Activated naive CD4-positive, alpha-beta T cell treated with Interleukin-2 at 50 U/mL for 16 hours (primary cell): ENCODE measurements at places on chromosomes 1 and 21.

GRCh38 chr21:33430858-33431257 lies 27.6 kb downstream of the IFNGR2 start:
- no peak for DNase-seq

DNA sequence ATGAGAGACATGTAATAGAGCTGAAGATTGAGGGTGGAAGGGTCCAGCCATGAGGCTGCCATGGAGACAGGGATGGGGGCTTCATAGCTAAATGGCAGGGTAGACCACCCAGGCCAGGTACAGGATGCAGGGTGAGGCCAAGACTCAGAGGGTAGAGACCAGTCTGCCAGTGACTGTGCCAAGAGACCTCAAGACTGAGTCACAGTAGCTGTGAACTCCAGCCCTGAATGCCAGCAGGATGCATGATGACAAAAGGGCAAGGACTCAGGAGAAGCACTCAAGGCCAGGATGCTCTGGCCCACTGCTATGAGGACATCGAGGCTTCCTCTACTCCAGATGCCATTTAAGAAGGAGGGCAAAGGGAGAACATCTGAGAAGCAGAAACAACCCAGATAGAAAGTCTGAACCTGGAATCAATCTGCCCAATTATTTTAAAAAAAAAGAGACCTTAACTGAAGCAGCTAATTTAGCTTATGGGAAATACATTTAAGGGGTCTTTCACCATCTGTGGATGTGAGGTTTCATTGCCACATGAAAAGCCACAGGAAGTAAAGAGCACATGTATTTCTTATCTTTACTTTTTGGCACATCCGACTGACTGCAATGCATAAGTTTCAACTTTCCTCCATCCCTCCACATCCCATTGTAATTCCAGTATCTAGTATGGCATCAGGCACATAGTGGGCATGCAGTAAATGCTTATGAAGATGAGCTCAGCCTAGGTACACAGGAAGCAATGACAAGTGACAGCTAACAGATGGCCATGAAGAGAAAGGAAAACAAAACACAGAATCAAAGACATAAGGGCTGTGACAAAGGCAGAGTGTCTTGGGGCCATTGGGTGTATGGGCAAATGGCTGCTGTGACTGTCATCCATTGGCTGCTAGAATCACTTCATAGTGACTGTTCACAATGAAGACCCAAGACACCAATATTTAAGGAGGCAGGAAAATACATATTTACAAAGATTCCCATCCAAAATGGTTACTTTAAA lies 40.2 kb downstream of the SUSD4 start:
- no peak for DNase-seq

- DNase-seq: no peak
These were observed 64.0 kb downstream of the PRRX1 start for GRCh38 chr1:170727963-170728362.

DNA sequence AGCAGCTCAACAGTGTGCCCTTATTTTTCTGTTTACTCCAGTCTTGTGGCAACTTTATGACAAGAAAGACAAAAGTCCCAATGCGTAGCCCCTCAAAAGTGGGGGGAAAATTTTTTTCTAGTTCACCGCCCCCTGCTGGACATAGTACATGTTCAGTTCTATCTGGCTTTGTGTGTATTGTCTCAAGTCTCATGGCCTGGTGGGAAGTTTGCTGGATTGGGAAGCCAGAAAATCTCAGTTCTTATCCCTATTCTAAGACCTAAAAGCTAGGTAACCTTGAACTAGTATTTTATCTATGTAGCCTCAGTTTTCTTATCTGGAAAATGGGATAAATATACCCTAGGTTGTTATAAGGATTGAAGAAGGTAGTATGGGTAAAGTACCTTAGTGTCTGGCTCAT lies 55.8 kb upstream of the LDLRAP1 start:
- peak; percentile 34 for DNase-seq

GRCh38 chr1:93672069-93672468 lies 9.6 kb downstream of the BCAR3 start:
- no peak for DNase-seq

- DNase-seq: no peak
These were observed 3.8 kb upstream of the TMEM222 start for GRCh38 chr1:27318136-27318535.

DNA sequence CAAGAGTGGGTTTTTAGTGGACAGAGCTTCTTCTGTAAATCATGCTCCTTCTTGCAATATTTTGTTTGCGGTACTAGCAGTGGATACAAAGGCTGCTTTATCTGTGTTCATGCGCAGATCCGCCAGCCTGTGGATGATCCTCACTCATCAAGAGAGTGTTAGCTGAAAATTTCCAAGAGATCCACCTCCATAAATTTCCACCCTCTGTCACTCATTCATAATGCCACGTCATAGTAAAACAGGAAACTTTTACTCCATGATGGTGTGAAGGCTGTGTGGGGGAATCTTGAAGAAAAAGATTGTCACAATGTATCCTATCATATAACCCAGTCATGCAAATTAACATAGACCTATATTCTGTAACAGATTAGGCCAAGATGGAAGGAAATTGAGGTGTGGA lies 4.4 kb upstream of the MAPKAPK2 start:
- DNase-seq: no peak

DNA sequence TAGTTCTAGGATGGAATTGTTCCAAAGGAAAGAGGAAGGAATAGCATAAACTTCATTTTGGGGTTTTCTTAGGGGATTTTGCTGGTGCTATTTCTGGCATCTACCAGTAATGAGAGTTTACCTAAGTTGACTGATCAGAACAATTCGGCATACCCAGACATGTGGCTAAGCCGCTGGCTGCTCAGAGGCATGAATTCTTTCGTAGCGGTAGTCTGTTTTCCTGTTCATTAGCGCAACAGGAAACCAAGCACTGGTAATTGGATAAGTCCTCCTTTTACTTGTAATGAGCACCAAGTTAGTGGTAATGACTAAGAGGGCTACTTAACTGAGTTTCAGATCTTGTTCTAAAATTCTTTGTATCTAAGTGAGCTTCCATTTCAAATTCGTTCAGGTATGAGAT lies 38.6 kb downstream of the C21orf91 start:
- peak; percentile 56 for DNase-seq

- DNase-seq: no peak
These were observed 25.3 kb upstream of the ATP1A1 start for GRCh38 chr1:116347696-116348095.

DNA sequence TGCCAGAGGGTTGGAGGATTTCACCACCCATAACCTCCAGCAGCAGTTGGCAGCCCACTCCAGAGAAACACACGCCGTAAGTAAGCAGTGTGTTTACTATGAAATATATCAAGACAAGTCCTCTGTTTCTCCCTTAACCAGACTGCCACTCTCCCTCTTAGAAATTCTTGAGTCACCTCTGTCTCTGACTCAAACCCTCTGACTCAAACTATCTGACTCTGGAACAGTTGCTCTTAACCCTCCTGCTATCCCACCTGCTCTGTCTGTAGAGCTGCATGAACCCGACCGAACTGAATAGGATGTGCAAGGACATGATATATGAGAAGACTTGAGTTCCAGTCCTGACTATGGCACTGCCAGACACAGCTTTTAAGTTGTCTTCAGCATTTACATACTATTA lies 14.1 kb downstream of the INPP5B start:
- DNase-seq: no peak

- DNase-seq: peak; percentile 39
These were observed 23.1 kb upstream of the TNFRSF1B start for GRCh38 chr1:12143631-12144155.

- peak; percentile 96 for DNase-seq
These were observed 11.2 kb downstream of the TNFRSF1B start for GRCh38 chr1:12177999-12178441.

DNA sequence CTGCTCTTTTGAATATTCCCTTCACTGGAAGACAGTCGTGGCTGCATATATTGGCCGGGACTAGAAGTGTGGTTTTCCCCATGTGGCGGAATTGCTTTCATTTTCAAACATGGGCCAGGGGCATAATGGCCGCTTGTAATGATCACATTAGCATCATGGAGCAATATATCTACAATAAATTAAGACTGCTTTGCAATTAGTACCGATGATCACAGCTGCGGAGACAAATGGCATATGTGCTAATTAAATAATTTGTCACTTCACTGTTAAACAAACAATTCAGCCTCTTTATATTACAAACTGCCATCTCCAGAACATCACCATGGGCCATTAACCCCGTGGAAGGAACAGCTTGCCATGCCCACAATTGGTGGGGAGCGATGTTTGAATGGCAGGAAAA lies 68.2 kb upstream of the OLIG2 start:
- no peak for DNase-seq

DNA sequence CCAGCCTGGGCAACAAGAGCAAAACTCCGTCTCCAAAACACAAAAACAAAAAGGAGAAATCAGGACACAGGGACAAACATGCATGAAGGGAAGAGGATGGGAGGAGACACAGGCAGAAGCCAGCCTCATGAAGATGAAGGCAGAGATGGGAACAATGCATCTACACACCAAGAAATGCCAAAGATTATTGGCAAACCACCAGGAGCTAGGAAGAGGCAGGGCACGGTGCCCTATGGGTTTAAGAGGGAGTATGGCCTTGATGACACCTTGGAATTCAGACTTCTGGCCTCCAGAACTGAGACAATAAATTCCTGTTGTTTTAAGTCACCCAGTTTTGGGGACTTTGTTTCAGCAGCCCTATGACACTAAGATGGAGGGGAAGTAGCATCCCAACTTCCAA lies 5.2 kb downstream of the TMPRSS3 start:
- DNase-seq: no peak
